Sigmoid colon (tissue), 7 donors: ENCODE measurements at places on chromosomes 7 and 10. TPM values are rescaled to one million over a fixed set of nuclear protein-coding genes. Genes with fewer than 3 reads are reported as not detected.
A peak's percentile ranks its signal among the peaks of the same experiment; 100 is the strongest.

GRCh38 chr10:126094537-126094936 lies 198.2 kb downstream of the FANK1 start:
- DNase-seq = no peak

DNA sequence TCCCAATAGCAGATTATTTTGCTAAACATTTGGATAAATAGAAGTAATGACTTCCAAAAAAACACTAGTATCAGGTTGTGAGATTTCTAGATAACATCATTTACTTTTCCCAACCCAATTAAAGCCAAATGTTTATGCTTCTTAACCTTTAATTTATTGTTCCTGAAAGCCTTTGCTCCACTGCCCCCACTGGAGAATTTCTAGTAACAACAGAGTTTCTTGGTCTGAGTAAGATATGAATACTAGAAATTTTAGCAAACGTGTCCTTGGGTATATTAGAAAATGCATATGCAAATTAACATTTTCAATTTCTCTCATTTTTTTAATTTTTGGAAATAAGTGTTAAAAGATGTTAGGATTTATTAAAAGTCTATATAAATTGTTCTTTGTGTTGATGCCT lies 958.0 kb upstream of the PHF14 start:
- DNase-seq = no peak

GRCh38 chr10:12750526-12751201 lies 250.8 kb downstream of the CCDC3 start:
- DNase-seq = no peak

KLF14 gene
- total RNA-seq = not detected

DNA sequence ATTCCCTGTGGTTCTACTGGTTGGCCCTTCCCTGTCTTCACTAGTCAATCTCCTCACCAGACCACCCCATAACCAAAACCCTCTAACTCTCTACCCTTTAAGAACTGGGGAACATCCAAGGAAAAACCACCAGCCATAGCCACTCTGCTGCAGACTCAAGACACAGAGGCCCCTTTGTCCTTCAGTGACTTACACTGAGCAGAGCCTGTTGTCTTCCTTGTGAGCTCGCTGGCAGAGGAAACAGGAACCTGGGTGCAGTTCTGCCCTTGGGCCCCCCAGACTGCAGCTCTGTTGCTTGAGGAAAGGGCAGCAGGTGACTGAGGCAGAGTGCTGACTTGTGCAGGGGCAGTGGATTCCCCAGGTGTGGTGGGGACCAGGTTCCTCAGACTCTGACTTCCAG lies 30.6 kb downstream of the ZC3HAV1 start:
- no peak for DNase-seq

PVRIG gene
- total RNA-seq = not detected

H2BK1 gene
- not detected for total RNA-seq

- no peak for DNase-seq
These were observed 128.5 kb upstream of the STEAP1 start for GRCh38 chr7:90025771-90026170.

SORCS3 gene
- total RNA-seq = 0.33 TPM

TRIM50 gene
- total RNA-seq = 0.71 TPM

- DNase-seq = no peak
These were observed 20.1 kb downstream of the ASB15 start for GRCh38 chr7:123621707-123622106.

- no peak for DNase-seq
These were observed 1106.2 kb upstream of the LRRN3 start for GRCh38 chr7:109984729-109985128.

SPDYE5 gene
- not detected for total RNA-seq

SPRN gene
- not detected for total RNA-seq

DNA sequence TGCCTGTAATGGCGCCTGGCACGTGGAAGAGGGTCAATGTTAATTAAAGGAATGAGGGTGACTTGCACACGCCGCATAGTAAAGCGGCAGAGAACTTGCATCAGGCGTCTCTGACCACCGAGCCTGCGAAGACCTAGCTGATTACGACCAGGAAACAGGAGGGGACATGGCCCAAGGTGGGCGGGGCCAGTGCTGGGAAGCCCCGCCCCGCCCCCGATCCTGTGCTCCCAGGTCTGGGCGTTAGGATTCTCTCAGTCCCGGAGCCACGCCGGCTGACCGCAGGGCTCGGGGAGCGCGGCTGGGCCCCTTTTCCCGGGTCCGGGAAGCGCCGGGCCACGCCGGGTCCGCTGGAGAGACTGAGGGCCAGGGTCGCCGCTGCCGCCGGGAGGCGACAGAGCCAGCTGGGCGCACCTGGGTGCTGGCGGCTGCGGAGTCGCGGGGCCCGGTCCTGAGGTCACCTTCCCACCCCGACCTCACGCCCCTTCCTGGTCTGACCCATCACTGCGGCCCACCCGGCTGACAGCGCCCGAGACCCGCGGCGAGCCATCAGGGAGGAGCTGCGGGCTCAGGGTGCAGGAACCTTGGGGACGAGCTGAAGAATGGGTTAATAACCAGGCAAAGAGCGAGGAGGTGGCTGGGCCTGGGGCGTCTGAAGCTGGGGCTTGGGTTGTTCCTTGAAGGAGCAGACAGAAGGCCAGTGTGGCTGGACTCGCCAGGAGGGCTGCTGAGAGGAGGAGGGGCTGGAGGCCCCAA lies 23.0 kb upstream of the GRID1 start:
- peak; percentile 67 for DNase-seq

EN2 gene
- not detected for total RNA-seq

CDC14C gene
- not detected for total RNA-seq

GRCh38 chr7:5564894-5565293 lies 141.3 kb upstream of the TNRC18 start:
- no peak for DNase-seq

DNA sequence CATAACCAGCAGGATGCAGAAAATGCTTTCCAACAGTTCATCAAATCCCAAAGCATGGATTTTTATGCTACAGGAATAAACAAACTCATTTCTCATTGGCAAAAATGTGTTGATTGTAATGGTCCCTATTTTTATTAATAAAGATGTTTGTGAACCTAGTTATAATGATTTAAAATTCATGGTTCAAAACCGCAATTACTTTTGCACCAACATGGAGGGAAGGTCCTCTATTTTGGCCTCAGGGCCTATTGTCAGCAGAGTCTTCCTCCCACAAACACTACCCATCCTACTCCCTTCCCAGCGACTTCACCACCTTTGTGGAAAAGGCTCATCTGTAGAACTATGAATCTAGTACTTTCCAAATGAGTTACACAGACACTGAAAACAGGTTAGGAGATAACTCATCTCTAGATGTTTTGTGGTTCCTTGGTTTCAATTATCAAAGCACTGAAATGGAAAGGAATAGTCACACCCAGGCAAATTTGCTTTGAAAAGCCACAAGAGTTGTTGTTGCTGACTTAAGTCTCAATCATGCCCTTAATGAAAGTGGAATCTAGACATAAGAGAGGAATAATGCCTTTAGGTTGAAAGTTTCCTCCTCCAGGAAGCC lies 59.4 kb upstream of the FRMD4A start:
- DNase-seq = no peak

- DNase-seq = no peak
These were observed 194.9 kb downstream of the SDK1 start for GRCh38 chr7:3495954-3496353.

- no peak for DNase-seq
These were observed 1.6 kb downstream of the HOXA6 start for GRCh38 chr7:27145914-27146412.

DNA sequence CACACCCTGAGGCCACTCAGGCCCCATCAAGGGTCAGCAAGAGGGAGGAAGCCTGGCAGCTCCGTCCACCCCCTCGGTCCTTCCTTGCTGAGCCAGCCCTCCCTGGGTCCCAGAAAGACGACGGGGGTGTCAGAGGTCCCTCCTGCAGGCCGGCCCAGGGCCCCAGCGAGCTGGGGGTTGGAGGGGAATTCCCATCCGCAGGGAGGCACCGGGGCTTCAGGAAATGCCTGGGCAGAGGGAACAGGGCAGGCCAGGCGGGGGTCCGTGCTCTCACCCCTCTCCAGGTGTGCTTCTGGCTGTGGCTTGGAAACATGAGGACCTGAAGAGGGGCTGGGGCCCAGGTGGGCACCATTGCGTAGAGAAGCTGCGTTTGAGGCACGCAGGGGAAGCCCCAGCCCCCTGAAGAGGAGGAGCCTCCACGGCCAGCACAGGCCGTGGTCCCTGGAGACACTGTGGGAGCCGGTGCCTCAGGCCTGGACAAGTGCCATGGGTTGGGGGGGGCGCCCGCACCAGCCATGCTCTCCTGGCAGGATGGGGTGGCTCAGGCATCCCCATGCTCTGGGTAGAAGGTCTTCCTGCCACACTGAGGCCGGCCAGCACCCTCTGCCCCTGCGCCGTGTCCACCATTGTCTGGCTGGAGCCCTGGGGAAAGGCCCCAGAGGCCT lies 66.7 kb downstream of the PDGFA start:
- DNase-seq = no peak

ARHGAP22 gene
- 1.3 TPM for total RNA-seq

DNA sequence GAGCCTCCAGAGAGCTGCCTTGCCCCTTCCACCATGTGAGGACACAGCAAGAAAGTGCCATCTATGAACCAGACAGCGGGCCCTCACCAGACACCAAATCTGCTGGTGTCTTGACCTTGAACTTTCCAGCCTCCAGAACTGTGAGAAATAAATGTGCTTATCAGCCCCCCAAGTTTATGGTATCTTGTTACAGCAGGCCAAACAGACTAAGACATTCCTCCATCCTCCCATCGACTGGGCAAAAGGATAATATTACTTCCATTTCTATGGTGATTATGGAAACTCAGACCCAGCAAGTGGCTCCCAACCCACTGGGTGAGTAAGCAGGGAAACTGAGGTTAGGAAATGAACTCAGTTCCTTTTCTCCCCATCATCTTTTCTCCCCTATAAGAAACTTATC lies 288.4 kb downstream of the KCNMA1 start:
- DNase-seq = no peak

TRPV6 gene
- total RNA-seq = not detected

- no peak for DNase-seq
These were observed 2.9 kb upstream of the RBM20 start for GRCh38 chr10:110641256-110641655.

LOXL4 gene
- total RNA-seq = 12.2 TPM
